ENCODE measurements at places on chromosomes 3 and 15.
A peak's percentile ranks its signal among the peaks of the same experiment; 100 is the strongest.

- DNase-seq = peak; percentile 22
Measured at GRCh38 chr3:33355611-33356010, 78.4 kb downstream of the FBXL2 start.

DNA sequence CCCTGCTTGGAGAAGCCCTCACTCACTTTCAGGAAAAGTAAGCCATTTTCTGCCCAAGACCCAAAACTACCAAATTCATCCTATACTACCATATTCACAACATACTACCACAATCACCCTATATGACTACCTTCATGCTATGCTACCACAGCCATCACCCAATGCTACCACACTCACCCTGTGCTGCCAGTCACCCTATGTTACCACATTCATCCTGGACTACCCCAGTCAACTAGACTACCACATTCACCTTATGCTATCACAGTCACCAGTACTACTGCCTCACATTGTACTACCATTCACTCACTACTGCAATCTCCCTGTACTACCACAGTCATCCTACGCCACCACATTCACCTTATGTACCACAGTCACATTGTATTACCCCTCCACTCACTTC is 58.4 kb upstream of the CDV3 start:
- DNase-seq = no peak

DNA sequence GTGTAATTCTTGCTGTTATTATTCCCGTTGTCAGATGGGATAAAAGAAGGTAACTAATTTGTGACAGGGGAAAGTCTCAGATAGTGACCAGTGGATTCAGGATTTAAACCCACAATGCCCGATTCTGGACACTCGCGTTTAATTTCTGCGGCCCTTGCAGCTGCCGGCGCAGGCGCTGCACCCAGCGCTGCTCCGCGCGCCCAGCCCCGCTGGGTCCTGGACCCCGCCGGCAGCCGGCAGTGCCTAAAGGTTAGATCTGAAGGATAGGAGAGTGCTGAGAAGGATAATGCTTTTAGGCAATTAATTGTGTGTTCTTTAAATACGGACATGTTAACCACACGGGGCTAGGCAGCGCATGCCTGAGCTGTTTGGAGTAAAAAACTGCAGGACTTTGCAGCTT is 3.6 kb upstream of the MKRN3 start:
- no peak for DNase-seq

DNA sequence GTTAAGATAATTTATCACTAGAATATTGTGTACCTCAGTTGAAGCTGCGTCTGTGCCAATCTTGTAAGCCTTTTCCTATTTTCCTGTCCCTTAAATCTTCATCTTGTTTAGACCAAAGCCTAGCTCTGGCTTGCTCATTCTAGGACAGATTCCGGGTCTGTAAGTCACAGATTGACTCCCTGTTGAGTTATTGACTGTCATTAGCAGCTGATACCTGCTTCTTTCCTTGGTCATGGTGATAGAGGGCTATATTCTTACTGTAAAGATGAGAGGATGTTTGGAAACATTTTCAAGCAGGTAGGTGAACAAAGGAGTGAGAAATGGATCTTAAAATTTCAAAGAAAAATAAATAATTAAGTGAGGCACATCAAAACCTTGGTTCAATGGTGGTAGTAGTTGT is 200.2 kb downstream of the KCNH8 start:
- DNase-seq = no peak

DNA sequence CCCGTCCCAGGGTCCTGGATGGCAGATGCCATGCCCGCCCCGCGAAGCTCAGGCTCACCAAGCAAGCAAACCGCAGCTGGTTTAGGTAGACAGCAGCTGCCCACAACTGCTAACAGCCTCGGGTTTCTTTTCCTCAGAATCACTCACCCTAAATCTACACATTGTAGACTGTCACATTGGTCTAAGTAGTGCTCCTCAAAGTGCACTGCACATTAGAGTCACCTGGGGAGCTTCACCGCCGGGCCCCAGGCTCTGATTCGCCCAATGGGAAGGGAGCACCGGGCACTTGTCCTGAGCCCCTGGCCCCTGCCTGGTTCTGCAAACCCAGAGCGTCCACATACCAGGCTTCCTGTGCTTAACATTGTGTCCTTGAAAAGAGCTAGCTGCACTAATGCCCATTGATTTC is 752 bp downstream of the OCA2 start:
- no peak for DNase-seq

DNA sequence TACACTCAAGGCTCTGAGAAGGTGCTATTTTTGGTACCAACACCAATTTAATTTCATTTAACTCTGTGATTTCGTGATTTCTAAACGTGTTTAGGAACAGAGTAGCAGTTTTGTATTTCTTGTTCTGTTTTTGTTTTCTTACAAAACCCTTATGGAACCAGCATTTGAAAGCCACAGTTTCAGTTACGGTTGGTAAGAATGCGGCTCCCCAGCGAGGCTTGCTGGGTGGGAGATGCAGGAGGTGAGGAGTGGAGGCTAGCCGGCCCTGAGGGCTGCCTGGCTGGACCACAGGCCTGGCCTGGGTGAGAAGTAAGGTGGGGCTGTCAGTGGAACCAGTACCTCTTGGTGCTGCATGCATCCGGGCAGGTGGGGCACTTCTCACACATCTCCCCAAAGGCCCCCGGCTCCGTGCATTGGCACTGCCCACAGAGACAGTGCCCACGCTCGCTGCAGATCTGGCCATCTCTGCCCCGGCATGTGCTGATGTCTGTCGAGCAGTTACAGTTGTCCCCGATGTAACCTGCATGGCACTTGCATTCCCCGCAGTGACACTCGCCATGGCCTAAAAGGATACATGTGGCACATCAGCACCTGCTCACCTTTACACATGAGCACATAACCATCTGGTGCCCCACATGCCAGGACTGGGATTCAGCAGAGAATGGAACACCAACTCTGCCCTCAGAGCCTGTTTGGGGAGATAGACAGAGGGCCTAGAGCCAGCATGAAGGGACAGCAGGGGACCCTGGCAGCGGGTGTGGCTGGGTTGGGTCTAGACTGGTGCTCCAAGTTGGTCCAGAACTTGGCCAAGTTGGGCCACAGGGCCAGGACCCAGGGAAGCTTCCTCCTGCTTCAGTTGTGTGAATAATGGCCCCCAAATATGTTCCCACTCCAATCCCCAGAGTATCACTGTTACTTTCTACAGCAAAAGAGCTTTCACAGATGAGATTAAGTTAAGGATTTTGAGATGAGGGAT is 43.4 kb downstream of the UMPS start:
- no peak for DNase-seq

GRCh38 chr15:28978011-28978378 is 92.2 kb downstream of the APBA2 start:
- no peak for DNase-seq

DNA sequence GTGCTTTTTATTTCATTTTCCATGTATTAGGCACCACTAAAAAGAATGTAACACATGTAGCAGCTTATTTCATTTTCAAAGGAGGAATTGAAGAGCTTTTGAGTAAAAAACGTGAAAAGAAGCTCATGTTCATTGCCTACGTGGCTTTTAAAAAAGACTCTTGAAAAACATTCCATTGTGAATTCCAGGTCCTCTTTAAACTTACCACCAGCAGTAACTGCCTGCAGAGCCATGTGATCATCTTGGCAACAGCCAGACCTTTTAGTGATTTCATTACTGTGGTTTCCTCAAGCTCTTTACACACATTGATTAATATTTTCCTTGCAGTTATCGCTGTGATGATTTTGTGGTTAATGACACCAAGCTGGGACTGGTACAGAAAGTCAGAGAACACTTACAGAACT is 43.8 kb upstream of the FBXL22 start:
- DNase-seq = peak; percentile 96

DNA sequence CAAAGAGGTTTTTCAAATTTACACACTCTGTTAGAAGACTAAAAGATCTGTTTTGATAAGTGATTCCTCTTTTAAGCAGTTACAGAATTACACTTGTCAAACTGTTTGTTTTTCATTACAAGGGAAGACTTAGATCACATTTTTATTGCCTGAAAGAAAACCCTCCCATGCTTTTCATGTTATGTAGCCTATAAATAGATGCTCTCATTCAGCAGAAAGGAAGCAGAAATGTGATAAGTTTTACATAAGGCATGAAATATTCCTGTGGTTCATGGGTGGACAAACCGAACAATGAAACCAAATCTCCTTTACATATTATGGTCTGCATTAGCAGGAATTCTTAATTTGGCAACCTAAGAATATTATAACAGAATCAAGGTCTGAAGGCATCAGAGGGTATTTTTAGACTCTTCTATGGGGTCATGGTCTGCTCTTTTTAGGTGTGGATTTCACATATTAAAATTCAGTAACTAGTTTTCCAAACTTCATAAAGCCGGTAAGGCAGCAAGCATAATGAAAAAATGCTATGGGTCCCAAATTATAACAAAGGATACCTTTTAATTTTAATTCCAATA is 37.3 kb upstream of the FXR1 start:
- no peak for DNase-seq

DNA sequence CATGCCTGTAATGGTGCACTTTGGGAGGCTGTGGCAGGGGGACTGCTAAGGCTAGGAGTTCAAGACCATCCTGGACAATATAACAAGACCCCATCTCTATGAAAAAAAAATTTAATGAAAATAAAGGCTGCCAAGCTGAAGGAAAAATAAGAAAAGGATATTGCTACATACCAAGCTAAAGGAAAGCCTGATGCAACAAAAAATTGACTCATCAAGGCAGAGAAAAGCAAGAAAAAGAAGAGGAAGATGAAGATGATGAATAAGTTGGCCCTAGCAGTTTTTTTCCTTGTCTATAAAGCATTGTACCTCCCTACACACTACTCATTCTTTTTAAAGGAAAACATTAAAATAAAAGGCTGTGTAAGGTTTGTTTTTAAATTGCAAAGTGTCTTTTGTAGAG is 441.9 kb upstream of the MDFIC2 start:
- peak; percentile 16 for DNase-seq

DNA sequence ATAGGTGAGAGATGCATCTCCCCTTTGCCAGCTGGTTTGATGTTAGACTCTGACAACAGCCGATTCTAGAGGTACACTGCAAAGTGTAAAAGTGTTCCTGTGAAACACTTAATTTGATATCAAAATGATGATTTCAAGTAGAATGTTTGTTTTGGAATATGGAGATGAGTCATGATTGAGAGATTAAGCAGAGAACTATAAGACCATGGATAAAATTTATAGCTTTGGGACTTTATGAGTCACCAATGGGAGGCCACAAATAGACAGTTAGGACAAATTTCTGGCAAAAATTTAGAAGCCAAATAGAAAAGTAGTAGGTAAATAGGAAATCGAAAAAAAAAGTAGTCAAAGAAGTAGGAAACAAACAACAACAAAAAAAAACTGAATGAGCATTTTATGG is 672.5 kb downstream of the NSUN3 start:
- DNase-seq = no peak

DNA sequence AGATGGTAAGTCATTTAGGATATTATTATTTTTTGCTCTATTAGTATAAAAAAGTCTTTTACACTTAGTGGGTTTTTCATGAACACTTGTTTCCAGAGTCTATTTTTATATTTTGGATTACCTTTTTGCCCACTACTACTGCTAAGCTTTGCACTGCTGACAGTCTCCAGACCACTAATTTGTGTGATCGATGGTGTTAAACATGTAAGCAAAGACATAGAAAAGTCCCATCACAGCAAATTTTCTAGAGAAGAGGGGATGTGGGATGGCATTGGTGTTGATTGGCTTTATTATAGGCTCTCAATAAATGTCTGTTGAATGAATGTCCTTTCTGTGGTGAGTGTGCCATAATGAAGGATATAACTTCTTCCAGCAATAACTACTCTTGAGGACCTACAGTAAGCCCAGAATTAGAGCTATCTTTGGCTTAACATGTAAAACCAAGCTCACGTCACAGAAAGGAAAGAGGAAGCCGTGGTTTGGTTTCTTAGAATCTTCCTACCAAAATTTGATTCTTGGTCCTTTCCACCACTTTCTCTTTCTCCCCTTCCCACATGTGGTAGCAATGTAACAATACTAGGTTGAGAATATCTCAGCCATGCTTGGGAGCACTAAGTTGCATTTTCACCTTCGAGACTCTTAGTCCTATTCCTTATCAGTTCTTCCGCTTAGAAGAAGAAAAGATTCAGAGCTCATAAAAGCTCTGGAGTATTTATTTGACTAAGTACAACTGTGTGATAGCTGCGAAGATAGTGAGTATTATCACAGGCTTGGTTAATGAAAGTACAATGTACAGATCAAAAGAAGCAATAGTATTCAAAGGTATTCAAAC is 90.6 kb upstream of the UMPS start:
- no peak for DNase-seq

- DNase-seq = no peak
Measured at GRCh38 chr3:26984416-26985390, 362.1 kb downstream of the LRRC3B start.

DNA sequence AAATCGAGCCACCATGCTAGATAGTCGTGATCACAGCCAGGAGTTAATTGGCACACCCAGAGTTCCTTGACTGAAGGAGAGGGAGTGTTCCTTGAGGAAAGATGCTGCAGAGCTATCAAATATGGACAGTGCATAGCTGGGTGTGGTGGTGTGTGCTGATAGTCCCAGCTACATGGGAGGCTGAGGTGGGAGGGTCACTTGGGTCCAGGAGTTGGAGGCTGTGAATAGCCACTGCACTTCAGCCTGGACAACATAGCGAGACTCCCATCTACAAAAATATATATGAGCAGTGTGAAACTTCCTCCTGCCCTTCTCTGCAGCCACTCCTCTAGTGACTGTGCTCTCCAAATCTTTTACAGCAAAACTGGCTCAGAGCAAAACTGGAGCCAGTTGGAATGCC is 10.0 kb upstream of the USP13 start:
- DNase-seq = no peak

GRCh38 chr3:32454731-32455608 is 47.7 kb downstream of the CMTM6 start:
- no peak for DNase-seq

GRCh38 chr3:99069973-99070372 is 168.5 kb upstream of the DCBLD2 start:
- DNase-seq = no peak

GRCh38 chr15:65767264-65767595 is 24.9 kb downstream of the DENND4A start:
- DNase-seq = no peak

GRCh38 chr15:81744364-81744763 is 301.5 kb downstream of the MEX3B start:
- no peak for DNase-seq

- DNase-seq = peak; percentile 61
Measured at GRCh38 chr15:64686130-64686735, 89.2 kb downstream of the RBPMS2 start.

- DNase-seq = peak; percentile 43
Measured at GRCh38 chr3:159266779-159267178, 464.9 kb downstream of the MFSD1 start.

GRCh38 chr3:168414149-168414548 is 318.4 kb upstream of the GOLIM4 start:
- no peak for DNase-seq

- DNase-seq = peak; percentile 47
Measured at GRCh38 chr3:119356646-119357045, 62.5 kb downstream of the ARHGAP31 start.
